Osteocyte (in vitro differentiated cells): ENCODE measurements at places on chromosomes 4 and X. TPM values are rescaled to one million over a fixed set of nuclear protein-coding genes. Genes with fewer than 3 reads are reported as not detected.

DNA sequence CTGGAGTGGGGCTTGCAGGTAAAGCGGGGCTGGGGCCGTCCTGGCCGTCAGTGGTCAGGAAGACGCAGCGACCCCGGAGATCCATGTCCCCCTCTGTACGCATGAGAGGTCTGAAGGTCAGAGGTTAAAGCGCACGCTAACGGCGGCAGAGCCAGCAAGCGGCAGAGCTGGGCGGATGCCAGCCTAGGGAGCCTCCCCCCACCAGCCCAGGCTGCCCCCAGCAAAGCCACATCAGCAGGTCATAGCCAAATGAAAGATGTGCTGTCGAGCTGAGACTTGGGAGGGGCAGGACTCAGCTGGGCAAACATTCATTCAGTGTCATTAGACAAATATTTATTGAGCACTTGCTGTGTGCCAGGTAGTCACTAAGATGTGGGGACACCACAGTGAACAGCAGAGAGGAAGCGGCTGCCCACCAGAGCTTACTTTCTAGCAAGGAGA lies 593 bp upstream of the JAKMIP1 start:
- H3K4me3 ChIP-seq, result peak overlapping the region; percentile 29
- no peak overlapping the region for H3K27ac ChIP-seq
- DNase-seq, result no peak
- peaks cover 2% of the 10 kb centered on the region for H3K36me3 ChIP-seq
- H3K27me3 ChIP-seq, result peaks cover 51% of the 10 kb centered on the region
- peaks cover 5% of the 10 kb centered on the region for H3K4me1 ChIP-seq

- no peak overlapping the region for H3K4me3 ChIP-seq
- no peak overlapping the region for H3K27ac ChIP-seq
- DNase-seq, result no peak
Observed at GRCh38 chrX:151970661-151971060, 3.8 kb downstream of the GABRE start.

GRCh38 chr4:140971077-140971792 lies 162.0 kb downstream of the RNF150 start:
- DNase-seq, result no peak
- H3K36me3 ChIP-seq, result peaks cover 13% of the 10 kb centered on the region
- peaks cover 20% of the 10 kb centered on the region for H3K4me1 ChIP-seq

- DNase-seq, result peak; percentile 27
- H3K4me1 ChIP-seq, result peaks cover 1% of the 10 kb centered on the region
- no peaks in the 10 kb centered on the region for H3K27me3 ChIP-seq
- H3K36me3 ChIP-seq, result no peaks in the 10 kb centered on the region
- H3K27ac ChIP-seq, result no peak overlapping the region
Observed at GRCh38 chrX:134969726-134970125, 21.1 kb upstream of the SMIM10 start.

The GAGE2A gene
- not detected in 2 replicates for total RNA-seq

The PSAPL1 gene
- total RNA-seq, result not detected in 2 replicates

GRCh38 chrX:20235755-20236154 lies 31.0 kb downstream of the RPS6KA3 start:
- H3K36me3 ChIP-seq, result peaks cover 21% of the 10 kb centered on the region
- H3K4me3 ChIP-seq, result no peak overlapping the region
- H3K27me3 ChIP-seq, result no peaks in the 10 kb centered on the region
- no peak for DNase-seq
- peaks cover 4% of the 10 kb centered on the region for H3K4me1 ChIP-seq
- no peak overlapping the region for H3K27ac ChIP-seq

The FRG2 gene
- total RNA-seq, result not detected in 2 replicates

DNA sequence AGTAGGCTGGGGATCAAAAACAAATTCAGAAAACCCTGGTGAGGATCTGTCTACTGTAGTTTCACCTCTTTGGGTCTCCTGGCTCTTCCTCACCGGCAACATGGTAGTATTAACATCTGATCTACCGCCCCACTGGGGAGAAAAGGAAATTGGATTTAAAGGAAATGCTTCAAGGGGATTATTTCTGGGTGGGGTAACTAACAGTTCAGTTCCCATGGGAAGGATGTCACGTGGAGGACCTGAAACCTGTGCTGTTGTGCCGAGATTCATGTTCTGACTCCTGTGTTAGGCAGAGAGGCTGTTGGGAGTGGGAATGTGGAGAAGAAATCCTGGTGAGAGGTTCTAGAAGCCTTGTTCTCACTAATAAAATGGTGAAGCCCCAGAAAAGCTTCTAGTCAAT lies 254.4 kb downstream of the BCOR start:
- H3K27me3 ChIP-seq, result no peaks in the 10 kb centered on the region
- H3K4me1 ChIP-seq, result peaks cover 2% of the 10 kb centered on the region
- no peak overlapping the region for H3K4me3 ChIP-seq
- DNase-seq, result no peak

GRCh38 chr4:70948665-70949260 lies 44.7 kb upstream of the DCK start:
- no peaks in the 10 kb centered on the region for H3K27me3 ChIP-seq
- H3K36me3 ChIP-seq, result no peaks in the 10 kb centered on the region
- DNase-seq, result no peak

GRCh38 chrX:45261005-45261404 lies 60.3 kb upstream of the DIPK2B start:
- H3K27me3 ChIP-seq, result no peaks in the 10 kb centered on the region
- H3K4me1 ChIP-seq, result no peaks in the 10 kb centered on the region
- no peak for DNase-seq
- H3K36me3 ChIP-seq, result no peaks in the 10 kb centered on the region
- no peak overlapping the region for H3K27ac ChIP-seq
